ENCODE measurements at places on chromosomes 12 and 14. TPM values are rescaled to one million over a fixed set of nuclear protein-coding genes. Genes with fewer than 3 reads are reported as not detected.

The HCAR2 gene
- polyA plus RNA-seq: 7.1 TPM

The ZDHHC22 gene
- 0.04 TPM for polyA plus RNA-seq

The CPNE6 gene
- polyA plus RNA-seq: not detected

The ALKBH2 gene
- polyA plus RNA-seq: 12.7 TPM

The PPP1R12A gene
- polyA plus RNA-seq: 15.4 TPM

The AMDHD1 gene
- 1.2 TPM for polyA plus RNA-seq

The TAS2R7 gene
- polyA plus RNA-seq: not detected

The KLHL33 gene
- 1.6 TPM for polyA plus RNA-seq

The ADSS1 gene
- 4.3 TPM for polyA plus RNA-seq

The LRFN5 gene
- 3.1 TPM for polyA plus RNA-seq

The KRT72 gene
- 0.34 TPM for polyA plus RNA-seq

The SLC2A13 gene
- polyA plus RNA-seq: 1.7 TPM

The C12orf75 gene
- polyA plus RNA-seq: 15.2 TPM

The IL31 gene
- not detected for polyA plus RNA-seq

The MYH7 gene
- 2.8 TPM for polyA plus RNA-seq

The RPS6KL1 gene
- polyA plus RNA-seq: 4.4 TPM

The MUCL1 gene
- not detected for polyA plus RNA-seq

The RHEBL1 gene
- polyA plus RNA-seq: 0.55 TPM

The LEMD3 gene
- 5.5 TPM for polyA plus RNA-seq

All from adipose tissue (tissue), 3 donors.